ENCODE measurements at places on chromosomes 3 and 15.

GRCh38 chr3:171451915-171452314 lies 8.3 kb downstream of the TNIK start:
- DNase-seq, result no peak

- DNase-seq, result no peak
Observed at GRCh38 chr15:89406940-89407607, 72.5 kb upstream of the POLG start.

- peak; percentile 64 for DNase-seq
Observed at GRCh38 chr3:174444391-174444790, 414.7 kb upstream of the NAALADL2 start.

DNA sequence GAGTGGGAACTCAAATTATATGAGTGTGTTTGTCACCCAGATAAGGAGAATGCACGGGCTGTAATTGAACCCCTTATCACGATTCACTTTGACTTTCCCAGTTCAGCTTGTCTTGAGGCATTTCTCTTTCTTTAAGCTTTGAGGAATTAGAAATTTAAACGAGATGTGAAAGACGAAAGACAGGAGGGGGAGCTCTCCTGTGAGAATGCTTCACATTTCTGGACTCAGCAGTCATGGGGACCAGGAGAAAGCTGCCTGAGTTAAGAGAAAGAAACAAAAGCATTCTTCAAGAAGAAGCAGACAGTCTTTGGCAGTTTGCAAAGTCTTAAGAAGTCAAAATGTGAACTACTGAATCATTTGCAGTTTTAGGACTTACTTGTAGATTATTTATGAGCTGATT lies 205.6 kb downstream of the NECTIN3 start:
- DNase-seq, result no peak

DNA sequence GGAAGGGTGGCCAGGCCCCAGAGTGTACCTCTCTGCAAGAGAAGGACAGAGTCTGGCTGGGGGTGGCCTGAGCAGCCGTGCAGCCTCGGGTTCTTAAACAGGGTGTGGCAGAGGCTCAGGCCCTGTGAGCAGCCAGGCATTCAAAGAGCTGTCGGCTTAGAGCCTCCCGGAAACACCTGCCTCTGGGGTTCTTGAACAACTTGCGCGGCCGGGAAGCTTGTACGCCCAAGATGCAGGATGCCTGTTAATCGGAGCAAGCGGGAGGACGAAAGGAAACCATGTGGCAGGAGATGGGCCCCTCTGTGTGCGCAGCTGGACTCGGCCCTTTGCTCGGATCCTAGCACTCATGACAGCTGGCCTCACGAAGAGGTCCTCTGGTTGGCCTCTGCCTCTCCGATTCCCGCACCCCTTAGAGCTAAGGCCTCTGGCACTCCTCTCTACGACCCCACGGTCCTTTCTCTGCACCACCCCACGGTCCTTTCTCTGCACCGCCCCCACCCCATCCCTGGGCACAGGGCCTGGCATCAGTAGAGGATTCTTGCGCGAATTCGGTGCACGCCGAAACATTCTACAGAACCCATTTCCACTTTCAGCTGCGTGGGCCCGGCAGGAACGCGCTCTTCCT lies 23.9 kb upstream of the TXNRD3 start:
- DNase-seq, result no peak

All from AML-193 (cell line).